Left renal pelvis (tissue), 4 donors: ENCODE measurements at places on chromosomes 16 and 17.

GRCh38 chr17:71978435-71978834 lies 142.4 kb upstream of the SOX9 start:
- DNase-seq, result no peak

DNA sequence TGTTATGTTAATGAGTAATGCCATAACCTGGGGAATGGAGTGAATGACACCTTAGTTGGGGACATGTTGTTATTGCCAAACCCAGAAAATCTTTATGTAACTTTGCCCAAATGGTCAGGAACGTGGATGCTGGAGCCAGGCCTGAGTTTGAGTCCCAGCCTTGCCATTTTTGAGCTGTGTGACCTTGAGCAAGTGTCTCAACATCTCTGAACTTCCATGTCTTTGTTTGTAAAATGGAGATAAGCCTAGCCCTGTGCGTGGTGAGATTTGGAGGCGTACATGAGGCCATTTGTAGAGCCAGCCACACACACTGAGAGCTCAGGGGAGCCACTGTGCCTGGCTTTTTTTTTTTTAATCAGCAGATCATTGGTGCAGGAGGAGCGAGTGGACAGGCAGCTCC lies 247.3 kb downstream of the FOXL1 start:
- DNase-seq, result no peak

DNA sequence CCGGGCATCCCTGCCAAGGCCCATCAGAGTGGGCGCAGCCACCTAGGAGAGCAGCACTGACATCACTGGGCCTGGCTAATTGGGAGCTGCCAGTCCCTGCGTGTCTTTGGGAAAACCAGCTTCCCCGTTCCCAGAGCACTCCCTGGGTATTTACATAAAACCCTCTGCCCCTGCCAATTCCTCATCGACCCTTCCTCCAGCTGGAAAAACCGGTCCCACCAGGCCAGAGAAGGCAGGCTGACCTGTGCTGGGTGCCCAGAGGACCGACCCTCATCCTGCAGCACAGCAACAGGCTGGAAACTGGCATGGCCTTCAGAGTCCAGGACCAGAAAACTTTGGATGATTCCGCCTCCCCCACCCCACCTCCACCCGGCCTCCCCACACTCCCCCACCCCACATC lies 8.2 kb upstream of the FOXN1 start:
- no peak for DNase-seq

DNA sequence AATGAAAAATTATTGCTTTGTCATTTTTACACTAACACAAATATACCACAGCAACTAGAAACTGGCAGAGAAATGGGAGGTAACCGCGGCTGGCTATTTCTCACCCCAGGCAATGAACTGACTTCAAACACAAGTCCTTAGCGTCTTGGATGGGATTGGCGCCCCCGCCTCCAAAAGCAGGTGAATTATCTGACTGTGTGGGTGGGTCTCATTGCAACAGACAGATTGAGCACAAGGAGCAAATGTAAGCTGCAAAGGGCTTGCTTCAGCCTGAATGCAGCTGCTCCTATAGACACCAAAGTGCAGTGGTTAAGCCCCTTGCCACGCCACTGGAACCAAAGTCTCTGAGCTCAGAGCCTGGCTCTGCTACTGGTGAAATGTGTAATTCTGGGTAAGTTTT lies 225.0 kb downstream of the XYLT1 start:
- DNase-seq, result no peak

DNA sequence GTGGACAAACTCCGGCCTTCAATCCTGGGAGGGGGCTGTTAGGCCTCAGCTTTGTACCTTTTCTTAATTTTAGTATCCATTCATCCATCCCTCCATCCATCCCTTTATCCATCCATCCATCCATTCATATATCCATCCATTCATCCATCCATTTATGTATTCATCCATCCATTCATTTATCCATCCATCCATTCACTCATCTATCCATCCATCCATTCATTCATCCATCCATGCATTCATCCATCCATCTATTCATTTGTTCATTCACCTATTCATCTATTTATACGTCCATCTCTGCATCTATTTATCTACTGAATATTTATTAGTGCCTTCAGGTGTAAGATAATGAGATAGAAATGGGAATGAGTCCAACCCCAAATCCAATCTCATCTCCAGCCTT lies 26.0 kb upstream of the MMP2 start:
- no peak for DNase-seq

DNA sequence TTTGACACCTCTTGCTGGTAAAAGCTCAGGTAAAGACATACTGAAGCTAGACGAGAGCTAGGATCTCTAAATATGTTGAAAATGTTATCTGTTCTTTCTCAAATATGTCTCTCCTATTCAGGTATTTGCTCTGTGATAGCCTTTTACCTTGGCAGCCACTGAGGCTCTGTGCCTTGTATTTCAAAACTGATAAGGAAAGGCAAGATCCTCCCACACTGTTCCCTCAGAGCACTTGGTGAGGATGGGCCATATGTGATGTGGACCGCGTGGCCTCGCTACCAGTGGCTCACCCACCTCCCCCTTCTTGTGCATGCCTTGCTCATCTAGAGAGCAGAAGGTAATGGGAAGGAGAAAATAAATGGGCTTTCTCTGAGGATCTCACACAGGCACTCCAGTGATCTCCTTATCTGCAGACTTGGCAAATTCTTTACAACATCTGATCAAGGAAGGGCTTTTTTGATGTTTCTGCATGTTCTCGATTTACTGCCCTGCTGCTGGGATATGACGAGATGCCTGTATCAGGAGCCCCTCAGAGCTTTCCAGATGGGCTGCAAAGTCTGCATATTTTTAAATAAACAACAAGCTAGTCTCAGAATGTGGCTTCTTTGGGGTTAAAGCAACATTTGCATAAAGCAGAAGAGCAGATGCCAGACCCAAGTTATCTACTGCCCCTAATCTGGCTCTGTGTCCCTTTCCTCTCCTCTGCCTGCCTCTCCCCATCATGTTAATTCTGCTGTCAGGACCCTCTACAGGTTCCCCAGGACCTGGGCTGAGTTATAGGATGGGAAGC lies 16.9 kb downstream of the HOXB1 start:
- DNase-seq, result no peak

GRCh38 chr16:57360321-57360935 lies 1.8 kb downstream of the CCL22 start:
- no peak for DNase-seq

- DNase-seq, result no peak
These were observed 6.0 kb downstream of the SOX9 start for GRCh38 chr17:72126575-72127486.

- no peak for DNase-seq
These were observed 10.7 kb downstream of the TACO1 start for GRCh38 chr17:63611354-63611753.

DNA sequence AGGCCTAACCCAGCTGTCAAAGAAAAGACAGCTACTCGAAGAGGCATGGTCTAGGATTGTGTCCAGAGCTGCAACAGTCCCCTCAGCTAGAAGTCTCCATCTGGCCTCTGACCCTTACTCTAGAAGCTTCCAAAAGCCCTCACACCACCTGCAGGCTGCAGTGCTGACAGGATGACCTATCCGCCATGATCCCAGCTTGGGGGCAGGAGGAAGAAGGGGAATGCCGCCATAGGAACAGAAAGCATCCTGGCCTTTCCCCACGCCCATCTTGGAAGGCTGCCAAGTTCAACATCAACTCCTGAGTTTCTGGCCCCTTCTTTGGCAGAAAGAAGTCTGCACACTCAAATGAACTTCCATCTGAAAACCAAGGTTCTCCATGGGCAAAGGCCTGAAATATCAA lies 3.1 kb upstream of the KRT36 start:
- DNase-seq, result no peak

- no peak for DNase-seq
These were observed 1.6 kb downstream of the TMC8 start for GRCh38 chr17:78132084-78132676.

DNA sequence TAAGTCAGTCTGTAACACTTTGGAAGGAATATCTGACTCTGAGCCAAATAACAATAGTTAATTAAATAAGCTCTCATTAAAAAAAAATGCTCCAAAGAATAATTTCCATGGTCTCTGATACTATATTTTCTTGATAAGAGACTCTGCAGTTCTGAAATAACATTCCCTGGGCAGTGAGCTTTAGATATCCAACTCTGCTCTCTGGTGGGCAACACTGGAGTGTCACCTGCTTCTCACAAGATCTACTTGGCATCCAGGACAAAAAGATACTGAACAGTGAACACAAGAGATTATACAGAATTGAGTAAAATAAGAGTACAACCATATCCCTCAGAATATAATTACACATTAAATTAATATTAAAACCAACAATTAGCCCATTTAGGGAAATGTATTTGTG lies 13.7 kb downstream of the BLMH start:
- DNase-seq, result peak; percentile 32

DNA sequence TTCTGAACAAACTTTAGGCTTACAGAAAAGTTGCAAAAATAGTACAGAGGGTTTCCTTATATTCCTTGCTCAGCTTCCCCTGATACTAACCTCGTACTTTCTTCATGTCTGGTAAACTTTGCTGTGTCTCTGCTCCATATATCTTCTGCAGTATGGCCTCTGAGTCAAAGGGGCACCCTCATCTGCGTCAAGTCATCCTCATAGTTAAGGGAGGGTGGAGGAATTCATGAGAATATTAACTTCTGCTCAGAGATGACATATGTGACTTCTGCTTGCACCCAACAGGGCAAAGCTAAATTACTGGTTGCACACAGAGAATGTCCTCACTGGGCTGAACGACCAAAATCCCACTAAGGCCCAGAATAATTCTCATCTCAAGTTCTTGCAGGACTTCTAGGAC lies 4.3 kb upstream of the CCL7 start:
- DNase-seq, result no peak

DNA sequence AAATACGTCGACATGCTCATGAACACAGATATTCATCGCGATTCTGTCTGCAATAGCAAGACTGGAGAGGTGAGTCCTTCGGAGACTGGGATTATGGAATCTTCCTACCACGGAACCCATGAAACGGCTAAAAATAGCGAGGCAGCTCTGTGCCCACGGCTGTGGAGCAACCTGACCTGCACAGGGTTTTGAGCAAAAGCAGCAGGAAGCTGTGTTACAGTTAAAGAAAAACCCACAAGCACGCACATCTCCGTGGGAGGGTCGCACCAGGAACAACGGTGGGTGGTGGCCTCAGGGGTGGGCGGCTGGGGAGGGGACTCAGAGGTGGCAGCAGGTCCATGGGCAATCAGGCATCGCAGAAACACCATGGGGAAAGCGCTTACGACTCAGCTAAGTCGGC lies 24.8 kb downstream of the SLC38A10 start:
- no peak for DNase-seq

DNA sequence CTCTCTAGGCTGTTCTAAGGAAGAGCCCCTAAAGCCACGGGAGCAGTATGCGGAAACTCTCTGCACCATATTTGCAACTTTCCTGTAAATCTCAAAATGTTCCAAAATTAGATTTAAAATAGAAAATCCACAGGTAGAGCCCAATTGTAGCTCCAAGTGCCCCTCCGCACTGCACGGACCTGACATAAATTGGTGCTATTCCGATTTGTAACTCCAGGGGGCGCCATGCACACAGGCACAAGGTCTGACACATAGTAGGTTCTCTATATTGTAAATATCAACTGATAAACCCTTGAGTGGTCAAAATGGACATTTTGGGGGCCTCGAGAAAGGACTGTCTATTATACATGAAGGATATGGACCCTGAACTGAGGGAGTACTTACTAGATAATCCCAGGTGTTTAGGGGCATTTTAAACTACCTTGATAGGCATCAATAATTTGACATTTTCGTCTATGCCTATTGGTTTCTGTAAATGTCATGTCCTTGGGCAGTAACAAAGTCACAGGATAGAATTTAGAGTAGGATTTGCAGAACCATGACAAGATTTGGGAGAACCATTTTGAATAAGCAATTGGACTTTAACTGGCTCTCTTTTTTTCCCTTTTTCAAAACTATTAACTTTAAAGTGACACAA lies 36.6 kb upstream of the TMEM132E start:
- DNase-seq, result no peak

- no peak for DNase-seq
These were observed 7.9 kb upstream of the SCNN1G start for GRCh38 chr16:23174622-23175021.

DNA sequence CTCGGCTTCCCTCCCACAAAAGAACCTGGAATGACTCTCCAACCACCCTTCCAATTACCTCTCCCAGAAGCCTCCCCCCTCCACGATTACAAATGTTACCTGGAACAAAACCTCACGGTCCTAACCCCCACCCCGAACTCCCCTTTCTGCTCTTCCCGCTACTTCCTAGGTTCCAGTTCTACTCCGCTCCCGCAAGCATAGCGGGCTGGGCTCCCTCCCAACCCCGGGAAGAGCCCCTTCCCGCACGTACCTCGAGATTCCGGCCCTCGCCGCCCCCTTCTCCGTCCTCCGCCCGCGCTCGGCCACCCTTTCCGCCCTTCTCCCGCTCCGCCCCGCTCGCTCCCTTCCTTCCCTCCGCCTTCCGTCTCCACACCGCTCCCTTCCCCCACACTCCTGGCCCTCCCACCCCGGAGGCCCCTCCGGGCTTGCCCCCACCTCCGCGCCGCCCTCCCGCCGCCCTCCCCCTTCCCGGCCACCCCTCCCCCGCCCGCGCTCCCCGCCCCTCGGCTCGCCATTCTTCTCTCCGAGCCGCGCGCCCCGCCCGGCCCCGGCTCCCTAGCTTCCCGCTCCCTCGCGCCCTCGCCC lies 457 bp downstream of the CHTF8 start:
- no peak for DNase-seq

- DNase-seq, result no peak
These were observed 90.2 kb upstream of the CCL2 start for GRCh38 chr17:34164837-34165236.

DNA sequence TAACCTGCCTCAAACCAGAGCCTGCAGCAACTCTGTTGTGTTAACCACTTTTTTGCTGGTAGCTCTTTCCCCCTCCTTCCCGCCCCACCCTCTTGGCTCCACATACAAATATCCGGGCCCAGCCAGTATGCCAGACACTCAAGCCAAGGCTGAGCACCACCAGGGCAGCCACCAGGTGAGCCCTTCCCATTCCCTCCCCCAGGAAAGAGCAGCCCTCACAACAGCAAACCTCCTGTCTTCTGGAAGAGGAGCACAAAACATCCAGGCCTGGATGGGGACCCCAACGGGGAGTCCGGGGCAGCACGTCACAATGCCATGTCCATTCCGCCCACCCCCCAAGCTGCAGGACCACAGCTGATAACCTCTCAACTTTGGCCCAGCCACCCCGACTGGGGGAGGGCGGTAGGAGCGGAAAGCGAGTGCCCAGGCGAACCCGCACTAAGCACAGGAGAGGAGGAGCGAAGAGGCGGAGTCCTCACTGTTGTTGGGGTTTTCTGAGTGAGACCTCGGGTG lies 757 bp downstream of the ORMDL3 start:
- DNase-seq, result no peak

GRCh38 chr17:49577963-49578362 lies 2.3 kb downstream of the NXPH3 start:
- no peak for DNase-seq

DNA sequence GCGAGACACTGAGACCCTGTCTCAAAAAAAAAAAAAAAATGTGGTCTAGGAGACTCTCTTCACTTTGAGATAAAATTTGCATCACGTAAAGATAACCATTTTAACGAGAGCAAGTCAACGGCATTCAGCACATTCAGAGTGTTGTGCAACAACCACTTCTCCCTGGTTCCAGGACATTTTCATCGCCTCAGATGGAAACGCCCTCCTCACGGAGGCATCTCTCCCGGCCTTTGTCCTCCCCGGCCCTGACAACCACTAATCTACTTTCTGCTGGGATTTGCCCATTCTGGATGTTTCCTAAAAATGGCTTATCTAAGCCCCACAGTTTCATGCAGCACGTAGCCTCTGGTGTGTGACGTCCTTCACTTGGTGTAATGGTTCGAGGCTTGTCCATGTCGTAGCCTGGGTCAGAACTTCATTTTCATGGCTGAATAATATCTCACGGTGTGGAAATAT lies 6.4 kb upstream of the NPRL3 start:
- DNase-seq, result no peak
